NCI-H1092 (cell line): ENCODE measurements at places on chromosomes 5 and 9.

DNA sequence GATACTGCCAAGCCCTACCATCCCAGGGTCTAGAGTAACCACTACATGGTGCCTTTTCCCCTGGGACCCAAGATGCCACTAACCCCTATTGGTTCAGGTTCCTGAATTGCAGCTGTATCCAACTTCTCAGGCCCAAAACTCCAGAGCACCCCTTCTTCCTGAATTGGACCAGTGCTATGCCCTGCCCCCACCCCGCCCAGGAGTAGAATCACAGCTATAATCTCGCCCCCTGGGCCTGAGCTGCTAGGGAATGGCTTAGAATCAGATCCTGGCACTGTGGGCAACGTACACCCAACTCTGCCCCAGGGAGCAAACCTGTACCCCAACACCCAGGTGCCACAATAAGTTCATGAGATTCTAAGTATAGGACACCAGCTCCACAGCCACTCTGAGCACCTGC lies 206.3 kb downstream of the CACNA1B start:
- no peak for DNase-seq

DNA sequence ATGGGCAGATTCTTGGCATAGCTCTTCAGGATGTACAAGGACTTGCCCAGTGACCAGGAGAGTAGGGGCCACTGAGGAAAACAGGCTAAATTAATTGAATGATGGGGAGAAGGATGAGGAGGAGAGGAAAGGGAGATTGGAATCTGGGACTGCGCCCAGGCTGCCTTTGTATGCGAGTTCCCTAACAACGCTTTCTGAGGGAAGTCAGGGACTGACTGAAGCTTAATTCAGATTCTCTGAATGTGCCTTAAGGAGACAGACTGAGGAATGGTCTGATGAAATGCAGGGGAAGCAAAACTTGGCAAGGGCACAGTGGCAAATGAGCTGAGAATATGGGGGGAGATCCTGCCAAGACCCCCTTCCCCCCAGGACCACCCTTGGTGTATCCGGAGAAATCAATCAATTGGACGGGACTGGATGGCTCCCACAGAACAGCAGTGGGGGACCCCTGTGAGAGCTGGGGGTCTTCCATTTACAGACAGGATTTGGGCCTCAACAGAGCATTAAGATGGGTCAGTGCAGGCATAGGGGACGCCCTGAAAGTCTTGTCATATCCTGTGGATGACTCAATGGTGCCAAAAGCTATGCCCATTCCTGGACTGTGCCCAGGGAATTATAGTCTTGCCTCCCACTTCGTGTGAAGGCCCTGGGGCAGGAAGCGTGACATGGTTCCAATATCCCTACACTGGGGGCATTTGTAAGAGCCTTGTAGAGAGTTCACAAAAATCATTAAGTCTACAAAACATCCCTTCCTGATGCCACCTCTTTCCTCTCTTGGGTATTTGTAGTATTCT lies 215.5 kb upstream of the TNC start:
- DNase-seq: no peak

- DNase-seq: peak; percentile 53
Observed at GRCh38 chr5:10289353-10289752, 18.3 kb downstream of the CMBL start.

- DNase-seq: no peak
Observed at GRCh38 chr9:120252248-120252647, 327.7 kb downstream of the CDK5RAP2 start.

DNA sequence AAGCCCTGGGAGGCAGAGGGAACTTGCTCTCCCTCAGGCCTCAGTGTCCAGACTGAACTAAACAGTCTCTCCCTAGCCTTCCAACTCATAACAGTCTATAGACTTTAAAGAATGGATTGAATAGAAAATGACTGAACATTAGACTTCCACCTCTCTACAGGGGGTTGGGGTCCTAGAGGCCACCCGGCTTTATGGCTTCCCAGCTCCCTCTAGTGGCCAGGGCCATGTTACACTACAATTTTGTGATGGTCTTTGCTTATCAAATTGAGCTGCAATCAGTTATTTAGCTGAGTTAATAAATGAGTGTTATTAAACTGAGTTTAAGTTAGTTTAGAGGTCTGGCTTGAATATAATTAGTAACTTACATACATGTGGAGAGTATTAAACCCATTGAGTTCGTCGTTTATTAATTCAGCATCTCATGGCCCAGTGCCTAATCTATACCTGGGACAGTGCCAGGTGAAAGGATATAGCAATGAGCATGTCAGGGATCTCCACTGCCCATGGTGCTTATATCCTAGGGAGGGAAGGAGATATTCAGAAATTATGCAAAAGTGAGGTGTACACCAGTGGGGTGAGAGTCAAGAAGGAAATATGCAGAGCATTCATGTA lies 105.2 kb downstream of the SH3TC2 start:
- no peak for DNase-seq
